Activated CD8-positive, alpha-beta memory T cell treated with anti-CD3 and anti-CD28 coated beads for 4 hours (primary cell): ENCODE measurements at places on chromosomes 1 and 21.

DNA sequence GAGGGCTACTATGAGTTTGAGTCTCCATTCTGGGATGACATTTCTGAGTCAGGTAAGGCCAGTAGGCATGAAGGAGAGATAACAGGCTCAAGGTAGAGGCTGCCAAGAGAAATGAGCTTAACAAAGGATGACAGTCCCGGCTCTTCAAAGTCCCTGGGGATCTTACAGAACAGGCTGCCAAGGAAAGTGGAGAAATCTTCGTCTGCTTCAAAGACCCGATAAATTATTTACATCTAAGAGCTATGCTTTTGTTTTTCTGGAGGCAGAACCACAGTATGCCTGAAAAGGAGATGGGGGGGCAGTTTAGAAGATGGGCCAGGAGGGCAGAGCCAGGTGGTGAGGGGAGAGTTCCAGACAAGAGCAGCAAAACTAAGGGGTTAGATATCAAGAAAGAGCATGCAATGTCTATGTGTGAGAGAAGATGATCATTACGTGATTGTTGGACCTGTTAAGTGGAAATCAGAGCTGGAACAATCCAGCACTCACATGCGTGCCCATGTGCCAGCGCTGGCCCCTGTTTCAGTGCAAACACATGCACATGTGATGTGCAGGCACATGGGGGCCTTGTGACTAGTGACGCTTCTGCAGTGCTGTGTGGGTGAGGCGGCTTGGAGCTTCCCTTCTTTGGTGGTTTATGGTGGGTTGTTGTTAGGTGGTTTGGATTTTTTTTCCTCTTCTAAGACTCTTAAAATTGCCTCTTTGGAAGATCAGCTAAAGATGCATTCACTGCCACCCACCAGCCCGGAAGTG lies 25.7 kb downstream of the CAMK1G start:
- DNase-seq: no peak

DNA sequence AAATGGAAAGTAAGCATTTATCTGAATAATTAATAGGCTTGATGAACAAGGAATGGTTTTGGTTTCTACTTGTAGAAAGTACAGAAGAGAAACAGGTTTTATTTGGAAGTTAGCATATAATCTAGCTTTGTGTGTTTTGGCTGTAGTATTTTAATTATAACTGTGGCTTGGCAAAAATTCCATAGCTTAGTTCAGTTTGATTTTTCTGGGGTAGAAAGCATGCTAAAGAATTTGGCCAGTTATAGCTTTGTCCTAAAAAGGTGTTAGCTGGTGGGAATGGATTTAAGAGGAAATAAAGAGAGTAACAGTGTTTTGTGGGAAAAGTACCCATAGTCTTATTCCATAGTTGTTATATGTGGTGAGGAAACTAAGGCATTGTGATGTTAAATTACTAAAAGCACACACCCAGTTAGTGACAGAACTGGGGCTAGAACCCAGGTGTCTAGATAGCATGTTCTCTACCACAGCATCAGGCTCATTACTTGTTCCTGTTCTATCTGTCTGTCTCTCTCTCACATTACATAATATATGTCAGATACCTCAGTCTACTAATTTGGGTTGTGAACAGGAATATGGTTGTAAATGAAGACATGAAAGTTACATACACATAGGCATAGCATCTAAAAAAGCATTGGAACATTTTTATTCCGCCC lies 55.0 kb downstream of the MPZL1 start:
- DNase-seq: no peak

GRCh38 chr1:78136680-78137079 lies 90.9 kb downstream of the GIPC2 start:
- DNase-seq: no peak

DNA sequence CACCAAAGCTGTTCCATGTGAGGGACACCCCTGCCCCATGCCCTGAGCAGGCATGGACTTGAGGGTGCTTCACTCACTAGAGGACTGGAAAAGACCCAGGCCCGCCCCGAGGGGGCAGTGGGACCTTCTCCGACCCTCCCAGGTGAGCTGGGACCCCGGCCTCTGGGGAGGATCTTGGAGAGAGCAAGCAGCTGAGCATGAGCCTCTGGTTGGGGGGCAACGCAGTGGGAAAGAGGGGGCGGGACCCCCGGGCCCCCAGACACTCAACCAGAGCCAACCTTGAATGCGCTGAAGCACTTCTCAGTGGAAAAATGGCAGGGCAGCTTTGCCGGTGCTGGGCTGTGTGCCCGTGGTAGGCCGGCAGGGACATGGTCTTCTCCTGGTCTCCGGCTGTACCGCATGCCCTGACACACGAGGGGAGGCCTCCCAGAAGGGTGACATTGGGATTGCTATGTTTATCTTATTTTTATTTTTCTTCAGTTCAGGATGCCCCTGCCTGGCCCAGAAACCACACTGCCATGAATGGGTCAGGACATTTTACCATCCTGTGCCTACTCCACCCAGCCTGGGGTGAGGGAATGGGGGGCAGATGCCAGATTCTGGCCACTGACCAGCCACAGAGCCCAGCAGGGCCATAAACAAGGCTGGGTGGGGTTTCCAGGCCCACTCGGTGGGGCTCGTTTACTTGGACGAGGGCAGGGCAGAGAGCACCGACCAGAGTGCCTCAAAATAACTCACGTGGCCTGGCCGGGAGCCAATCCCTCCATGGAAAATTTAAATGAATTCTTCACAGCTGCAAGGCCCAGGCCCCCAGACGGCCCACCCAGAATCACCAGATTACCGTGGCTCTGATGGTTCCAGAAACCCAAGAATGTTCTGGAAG lies 17.2 kb upstream of the LAPTM5 start:
- no peak for DNase-seq

- no peak for DNase-seq
Observed at GRCh38 chr1:247849616-247850015, 7.4 kb upstream of the TRIM58 start.

DNA sequence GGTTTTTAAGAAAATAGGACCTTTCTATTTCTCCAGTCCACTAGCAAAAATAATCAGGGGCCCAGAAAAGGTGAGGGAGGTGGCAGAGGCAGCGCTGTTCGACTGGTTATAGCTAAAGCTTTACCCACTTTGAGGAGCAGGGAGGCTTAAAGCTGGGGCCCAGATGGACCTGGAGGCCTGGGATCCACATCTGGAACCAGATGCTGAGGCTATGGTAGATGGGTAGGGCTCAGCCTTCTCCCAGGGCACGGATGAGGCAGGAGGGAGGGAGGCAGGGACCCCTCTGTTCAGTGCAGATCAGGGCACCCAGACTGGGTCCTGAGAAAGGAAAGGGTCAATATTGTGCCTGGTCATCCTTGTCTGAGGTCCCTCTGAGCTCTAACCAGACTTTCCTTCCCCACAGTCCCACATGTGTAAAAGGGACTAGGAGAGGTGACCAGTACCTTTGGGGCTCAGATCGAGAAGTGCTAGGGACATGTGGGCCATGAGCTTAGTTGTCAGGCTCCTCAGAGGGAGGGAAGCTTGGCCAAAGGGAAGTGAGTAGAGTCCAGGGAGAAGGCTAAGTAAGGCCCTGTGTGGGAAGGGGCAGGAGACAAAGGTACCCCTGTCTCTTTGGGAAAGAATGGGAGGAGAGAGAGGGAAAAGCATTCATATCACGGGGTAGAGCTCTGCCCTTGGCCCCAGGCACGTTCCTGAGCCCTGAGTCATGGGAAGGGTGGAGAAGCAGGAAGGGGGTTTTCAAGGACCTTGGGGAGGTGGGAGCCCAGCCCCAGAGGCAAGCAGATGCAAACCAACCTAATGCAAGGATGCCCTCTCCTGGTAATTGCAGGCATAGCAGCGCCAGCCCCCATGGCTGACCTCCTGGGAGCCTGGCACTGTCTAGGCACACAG lies 15.4 kb downstream of the LMNA start:
- DNase-seq: peak; percentile 59

- no peak for DNase-seq
Observed at GRCh38 chr21:31310750-31311149, 33.3 kb downstream of the TIAM1 start.

DNA sequence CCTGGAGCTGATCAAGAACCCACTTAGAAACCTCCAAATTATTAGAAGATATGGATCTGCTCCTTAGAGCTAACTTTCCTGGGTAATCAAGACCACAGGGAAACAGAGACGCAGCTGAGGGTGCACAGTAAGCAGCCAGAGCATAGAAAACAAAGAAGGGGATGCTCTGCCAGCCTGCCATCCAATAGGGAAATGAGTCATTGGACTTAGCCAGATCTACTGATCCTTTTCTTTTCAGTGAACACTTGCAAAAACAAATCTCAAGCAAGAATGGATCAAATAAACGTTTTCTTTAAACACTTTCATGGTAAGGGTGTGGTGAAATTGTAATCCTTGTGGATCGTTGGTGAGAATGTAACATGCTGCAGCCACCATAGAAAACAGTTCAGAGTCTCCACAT lies 474.0 kb downstream of the LTN1 start:
- no peak for DNase-seq
